ENCODE measurements at places on chromosomes 16 and 17. TPM values are rescaled to one million over a fixed set of nuclear protein-coding genes. Genes with fewer than 3 reads are reported as not detected.

SALL1 gene
- total RNA-seq, result not detected

MYLK3 gene
- 1.2 TPM for total RNA-seq

FOXJ1 gene
- not detected for total RNA-seq

RSKR gene
- total RNA-seq, result 6.7 TPM

KRT222 gene
- not detected for total RNA-seq

COQ9 gene
- 67.3 TPM for total RNA-seq

TMEM235 gene
- total RNA-seq, result not detected

WNT9B gene
- not detected for total RNA-seq

CDRT15 gene
- not detected for total RNA-seq

MARVELD3 gene
- not detected for total RNA-seq

VMO1 gene
- total RNA-seq, result not detected

CHRNE gene
- total RNA-seq, result 0.69 TPM

NPIPB6 gene
- total RNA-seq, result 3.3 TPM

Measured in melanocyte of skin (primary cell).